GM19239 (cell line): ENCODE measurements at places on chromosomes 6 and 20.

- no peak for DNase-seq
Observed at GRCh38 chr6:42933205-42933604, 3.9 kb downstream of the CNPY3 start.

- no peak for DNase-seq
Observed at GRCh38 chr6:71290611-71291010, 2.0 kb downstream of the OGFRL1 start.

DNA sequence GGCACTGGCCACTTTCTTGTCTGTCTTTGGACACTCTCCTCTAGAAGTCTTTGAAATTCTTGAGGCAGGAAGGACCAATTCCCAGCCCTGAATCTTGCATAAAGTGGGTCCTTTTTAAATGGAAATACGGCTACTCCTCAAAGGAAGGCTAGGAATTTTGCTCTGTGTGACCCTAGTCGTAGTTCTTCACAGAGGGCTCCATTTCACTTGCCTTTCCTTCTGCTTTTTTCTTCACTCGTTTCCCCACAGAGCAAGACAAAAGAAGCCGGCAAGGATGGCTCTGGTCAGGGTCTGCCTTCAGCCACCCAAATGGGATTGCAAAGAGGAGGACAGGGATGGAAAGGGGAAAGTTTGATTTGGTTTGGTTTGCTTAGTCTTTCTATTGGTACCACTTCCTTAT lies 25.8 kb downstream of the HLA-E start:
- no peak for DNase-seq

- no peak for DNase-seq
Observed at GRCh38 chr6:111183702-111184517, 96.6 kb downstream of the SLC16A10 start.

DNA sequence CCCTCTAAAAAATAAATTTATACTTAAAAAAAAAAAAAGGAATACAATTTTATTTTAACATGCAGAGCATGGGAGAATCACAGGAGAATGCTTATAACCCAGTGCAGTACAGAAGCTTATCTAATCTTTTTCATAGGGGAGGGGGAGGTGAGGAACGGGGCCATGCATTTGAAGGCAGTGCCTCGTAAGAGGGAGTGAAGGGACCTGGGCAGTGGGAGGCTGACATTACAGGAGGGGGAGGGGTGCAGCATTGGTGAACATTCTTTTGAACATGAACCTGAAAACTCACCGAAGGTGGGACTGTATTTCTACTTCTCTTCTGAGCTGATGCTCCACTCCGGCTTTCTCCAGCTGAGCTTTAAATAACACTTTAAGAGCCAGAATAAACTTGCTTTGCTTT lies 9.3 kb downstream of the AURKA start:
- DNase-seq, result no peak

GRCh38 chr6:13787137-13787536 lies 27.2 kb downstream of the MCUR1 start:
- DNase-seq, result no peak
